Activated naive CD4-positive, alpha-beta T cell treated with anti-CD3 and anti-CD28 coated beads, Interleukin-2, amount 50 U/mL, for 16 hours (primary cell): ENCODE measurements at places on chromosomes 5 and 9.

DNA sequence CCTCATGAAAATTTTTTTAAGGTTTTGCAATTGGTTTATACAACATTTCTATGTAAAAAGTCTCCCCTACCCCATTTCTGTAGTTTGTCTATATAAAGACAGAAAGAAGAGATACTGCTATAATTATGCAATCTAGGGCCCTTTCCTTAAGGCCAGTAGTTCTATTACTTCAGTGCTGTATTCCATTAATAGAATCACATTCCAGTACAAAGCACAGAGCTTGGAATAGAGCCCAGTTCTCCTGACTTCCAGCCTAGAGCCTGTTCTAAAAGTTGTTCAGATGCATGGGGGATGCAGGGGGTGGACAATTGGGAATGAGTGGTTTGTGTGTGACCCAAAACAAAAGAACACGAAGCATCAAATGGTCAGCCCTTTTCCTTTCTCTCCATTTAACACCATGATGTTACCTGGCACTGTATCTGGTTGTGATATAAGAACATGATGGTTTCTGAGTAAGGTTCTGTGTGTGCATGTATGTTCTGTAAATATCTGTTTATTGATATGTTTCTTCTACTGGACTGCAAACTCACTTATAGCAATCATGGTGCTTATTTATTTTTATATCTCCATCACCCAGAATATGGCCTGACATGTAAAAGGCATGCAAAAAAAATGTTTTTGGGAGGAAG lies 8.2 kb upstream of the GRAMD2B start:
- DNase-seq = no peak

- DNase-seq = no peak
Measured at GRCh38 chr9:6938447-6938846, 180.7 kb downstream of the KDM4C start.

DNA sequence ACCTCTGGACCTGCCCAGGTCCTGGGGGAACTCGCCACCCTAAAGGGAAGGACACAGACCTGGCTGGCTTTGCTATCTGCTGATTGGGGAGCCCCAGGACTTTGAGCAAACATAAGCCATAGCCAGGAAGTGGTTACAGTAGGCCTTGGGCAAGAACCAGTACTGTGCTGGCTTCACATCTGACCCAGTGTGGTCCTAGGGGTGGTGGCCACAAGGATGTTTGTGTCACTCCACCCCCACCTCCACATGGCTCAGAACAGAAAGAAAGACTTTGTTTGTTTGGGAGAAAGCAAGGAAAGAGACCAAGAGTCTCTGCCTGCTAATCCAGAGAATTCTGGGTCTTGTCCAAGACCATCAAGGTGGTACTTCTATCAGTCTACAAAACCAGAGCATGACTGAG lies 334.2 kb downstream of the SPOCK1 start:
- DNase-seq = no peak

DNA sequence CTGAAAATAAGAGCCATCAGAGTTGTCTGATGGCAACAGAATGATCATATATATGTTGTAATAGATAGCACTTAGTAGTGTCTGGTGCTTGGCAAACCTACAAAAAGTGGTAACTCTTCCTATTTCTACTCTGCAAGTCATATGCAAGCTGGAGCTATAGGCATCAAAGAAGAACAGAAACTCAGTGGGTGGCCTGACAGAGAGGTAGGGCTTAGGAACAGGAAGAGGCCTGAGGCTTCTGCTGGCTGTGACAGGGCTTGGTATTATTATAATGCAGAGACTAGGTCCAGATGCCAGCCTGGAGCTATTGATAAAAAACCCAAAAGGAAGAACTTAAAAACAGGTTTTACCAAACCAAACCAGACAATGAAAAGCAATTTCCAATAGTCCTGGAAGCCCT lies 4.4 kb upstream of the DIAPH1 start:
- DNase-seq = peak; percentile 25

- no peak for DNase-seq
Measured at GRCh38 chr9:114889802-114890224, 40.6 kb downstream of the TNFSF8 start.

- no peak for DNase-seq
Measured at GRCh38 chr5:13214182-13214581, 730.3 kb downstream of the DNAH5 start.
